Astrocyte of the cerebellum (primary cell): ENCODE measurements at places on chromosomes 13 and 19.

GRCh38 chr13:27868641-27869435 is 51.0 kb upstream of the PDX1 start:
- no peak for DNase-seq

DNA sequence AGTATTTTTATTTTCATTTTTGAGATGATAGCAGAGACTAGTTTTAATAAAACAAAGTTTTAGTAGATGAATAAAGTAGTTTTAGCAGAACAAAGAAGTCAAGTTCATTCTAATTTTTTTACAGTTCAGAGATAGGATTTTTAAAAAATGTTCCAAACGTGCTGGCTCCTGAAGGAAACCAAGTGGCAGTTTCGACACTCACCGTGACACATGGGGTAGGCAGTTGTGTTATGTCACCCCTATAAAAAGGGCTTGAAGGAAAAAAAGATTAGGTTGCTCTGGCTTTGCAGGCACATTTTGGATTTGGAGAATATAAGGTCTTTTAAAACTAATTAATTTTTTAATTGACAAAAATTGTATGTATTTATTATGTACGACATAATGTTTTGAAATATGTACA is 305.2 kb downstream of the NDFIP2 start:
- no peak for DNase-seq

GRCh38 chr19:18344582-18344950 is 4.2 kb downstream of the PGPEP1 start:
- no peak for DNase-seq

GRCh38 chr19:19107654-19108053 is 30.6 kb downstream of the TMEM161A start:
- no peak for DNase-seq

GRCh38 chr13:39379118-39379517 is 223.9 kb downstream of the LHFPL6 start:
- DNase-seq: no peak

DNA sequence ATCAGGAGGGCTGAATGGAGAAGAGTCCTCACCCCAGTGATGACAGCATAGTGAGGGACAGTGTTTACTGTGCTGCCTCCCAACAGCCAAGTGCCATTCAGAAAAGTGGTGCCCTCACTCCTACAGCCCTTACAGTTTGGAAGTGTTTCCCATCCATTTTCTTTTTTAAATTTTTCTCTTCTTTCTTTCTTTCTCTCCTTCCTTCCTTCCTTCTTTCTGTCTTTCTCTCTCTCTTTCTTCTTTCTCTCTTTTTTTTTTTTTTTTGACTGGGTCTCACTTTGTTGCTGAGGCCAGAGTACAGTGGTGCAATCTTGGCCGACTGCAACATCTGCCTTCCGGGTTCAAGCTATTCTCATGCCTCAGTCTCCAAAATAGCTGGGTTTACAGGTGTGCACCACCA is 755.3 kb downstream of the UQCRFS1 start:
- DNase-seq: no peak

DNA sequence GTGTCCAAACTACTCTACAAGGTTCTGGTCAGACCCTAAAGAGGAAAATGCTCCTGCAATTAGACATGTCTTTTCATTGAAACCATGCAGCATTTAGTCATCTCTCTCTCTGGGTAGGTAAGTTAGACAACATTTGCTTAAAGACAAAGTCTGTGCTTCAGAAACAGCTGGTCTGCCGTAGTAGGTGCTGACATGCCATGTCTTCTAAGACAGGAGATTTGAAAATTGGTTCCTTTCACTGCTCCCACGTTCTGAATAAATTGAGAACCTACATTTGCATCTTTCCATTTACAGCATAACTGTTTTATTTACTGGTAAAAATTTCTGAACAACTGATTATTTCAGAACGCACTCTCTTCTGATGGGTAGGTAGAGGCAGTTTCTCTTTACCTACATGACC is 494.0 kb downstream of the EFNB2 start:
- DNase-seq: no peak

DNA sequence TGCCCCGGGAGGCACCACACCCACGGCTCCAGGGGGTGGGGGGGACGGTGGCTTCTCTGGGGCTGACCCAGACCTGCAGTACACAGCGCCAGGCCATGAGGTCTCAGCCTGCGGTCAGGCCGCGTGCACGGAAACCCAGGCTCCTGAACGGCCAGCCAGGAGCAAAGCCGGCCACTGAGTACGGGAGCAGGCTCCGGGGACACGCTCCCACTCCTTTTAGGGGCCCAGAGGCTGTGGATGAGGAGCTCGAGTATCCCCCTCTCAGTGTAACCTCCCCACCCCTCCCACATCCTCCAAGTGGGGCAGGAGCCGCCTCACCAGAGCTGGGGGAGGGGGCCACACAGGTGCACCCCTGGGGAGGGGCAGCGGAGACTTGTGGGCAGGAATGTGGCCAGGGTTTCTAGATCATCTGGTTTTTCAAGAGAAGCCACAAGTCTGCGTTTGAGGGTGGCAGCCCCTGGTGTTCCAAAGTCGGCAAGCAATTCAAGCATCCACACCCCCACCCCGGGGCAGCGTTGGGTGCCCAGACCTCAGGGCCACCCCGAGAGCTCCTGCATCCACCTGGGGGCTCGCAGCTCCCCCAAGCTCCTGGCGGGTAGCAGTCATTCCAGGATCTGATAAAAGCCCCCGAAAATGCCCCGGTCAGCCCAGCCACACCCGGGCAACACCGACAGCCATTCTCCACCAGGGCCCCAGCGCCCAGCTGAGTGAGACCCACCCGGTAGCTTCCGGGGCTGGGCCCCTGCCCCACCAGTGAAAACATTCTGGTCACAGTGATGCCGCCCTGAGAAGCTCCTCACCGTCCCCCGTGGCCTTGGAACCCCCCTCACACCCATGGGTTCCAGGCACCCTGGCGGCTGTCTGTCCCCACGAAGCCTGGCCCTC is 6.1 kb downstream of the SBNO2 start:
- no peak for DNase-seq

DNA sequence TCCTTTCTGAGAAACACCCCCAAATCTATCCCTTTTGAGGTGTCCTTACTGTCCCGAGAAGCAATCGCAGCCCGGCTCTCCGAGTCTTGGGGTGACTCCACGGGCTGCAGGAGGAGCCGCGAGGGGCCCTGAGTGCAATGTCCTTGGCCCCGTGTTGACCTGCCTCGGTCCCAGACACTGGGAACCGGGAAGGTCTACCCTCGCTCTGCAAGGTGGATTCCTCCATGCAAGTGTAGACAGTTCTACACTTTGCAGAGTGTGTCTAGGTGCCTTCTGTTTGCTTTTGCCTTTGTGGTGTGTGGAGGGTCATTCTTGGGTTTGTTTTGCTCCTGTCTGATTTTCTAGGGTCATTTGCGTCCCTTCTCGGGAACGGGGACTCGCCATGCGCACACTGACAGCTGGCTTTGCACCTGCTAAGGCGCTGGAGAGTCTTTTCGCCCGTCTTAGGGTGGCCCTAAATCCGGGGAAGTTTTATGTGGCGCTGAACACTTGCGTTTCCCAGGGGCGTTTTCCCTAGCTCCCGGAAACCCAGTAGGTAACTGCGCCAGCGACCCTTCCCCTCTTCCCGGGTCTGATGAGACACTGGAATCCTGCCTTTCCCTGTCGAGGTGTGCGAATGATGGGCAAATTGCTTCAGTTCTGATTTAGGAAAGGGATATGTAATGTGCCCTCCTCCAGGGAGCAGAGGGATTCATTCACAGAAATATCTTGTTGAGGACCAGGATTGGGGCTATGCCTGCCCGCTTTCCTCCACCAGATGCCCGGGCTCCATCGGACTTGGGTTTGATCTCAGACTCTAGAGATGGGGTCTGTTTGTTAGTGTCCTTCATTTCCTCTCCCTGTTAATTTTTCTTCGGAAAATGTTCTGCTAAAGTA is 755 bp downstream of the SERTM1 start:
- DNase-seq: no peak

GRCh38 chr13:76168661-76169060 is 532.5 kb downstream of the LMO7 start:
- no peak for DNase-seq

- no peak for DNase-seq
Observed at GRCh38 chr19:11375143-11375948, 880 bp downstream of the SWSAP1 start.

DNA sequence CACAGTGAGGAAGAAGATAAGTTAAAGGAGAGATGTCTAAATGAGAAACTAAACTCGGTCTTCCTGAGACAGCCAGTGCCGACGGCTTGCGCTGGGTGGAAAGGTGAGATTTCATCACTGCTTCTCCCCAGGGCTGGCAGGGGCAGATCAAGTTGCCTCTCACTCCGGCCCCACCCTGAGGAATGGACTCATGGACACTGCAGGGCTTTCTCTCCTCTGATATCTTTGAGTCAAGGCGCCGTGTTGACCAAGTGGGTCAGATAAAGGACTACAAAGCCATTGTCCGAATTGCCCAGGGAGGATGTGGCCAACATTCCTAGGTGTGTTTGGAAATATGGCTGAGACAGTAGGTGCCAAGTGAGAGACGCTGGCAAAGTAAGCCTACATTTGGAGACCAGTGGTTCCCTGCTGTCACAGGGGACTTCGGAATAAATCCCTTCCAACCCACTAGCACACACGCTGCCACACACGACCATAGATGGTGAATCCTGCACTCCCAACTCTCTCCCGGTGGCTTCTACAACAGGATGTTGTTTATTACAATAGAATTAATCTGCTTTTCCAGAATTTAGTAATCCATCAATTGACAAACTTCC is 156.5 kb upstream of the TSC22D1 start:
- DNase-seq: no peak

GRCh38 chr19:19372656-19373416 is 32.6 kb upstream of the GATAD2A start:
- no peak for DNase-seq

DNA sequence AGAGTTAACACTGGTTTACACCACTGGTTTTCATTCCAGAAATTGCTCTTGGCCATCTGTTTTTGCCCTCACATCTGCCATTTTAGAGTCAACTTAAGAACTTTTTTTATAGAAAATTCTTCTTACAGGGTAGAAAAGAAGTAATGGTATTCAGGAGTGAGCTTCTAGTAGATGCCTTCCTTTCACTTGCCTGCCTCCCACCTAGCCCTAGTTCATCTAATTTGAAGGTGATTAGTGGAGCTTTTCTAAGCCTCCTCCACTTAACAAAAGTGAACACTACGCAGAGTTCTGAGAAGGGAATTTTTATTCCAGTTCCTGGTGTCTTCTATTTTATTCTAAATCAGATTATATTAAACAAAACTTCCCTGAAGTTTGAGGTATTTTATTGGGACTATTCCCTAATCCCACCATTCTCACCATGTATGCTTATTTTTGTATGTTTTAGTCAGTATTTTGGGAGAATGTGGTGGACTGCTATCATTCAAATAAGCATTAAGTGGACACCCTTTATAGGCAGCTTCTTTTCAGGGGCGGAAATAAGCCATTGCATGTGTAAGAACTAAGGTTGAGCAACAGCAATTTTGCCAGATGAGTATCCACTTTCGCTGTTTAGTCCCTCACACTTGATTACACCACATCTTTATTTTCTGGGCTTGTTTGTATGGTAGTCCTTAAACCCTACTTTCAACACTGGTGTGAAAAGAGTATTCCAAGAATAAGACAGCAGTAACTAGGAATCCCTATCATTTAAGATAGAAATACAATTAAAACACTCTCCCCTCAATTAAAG is 156.9 kb downstream of the ENOX1 start:
- no peak for DNase-seq

DNA sequence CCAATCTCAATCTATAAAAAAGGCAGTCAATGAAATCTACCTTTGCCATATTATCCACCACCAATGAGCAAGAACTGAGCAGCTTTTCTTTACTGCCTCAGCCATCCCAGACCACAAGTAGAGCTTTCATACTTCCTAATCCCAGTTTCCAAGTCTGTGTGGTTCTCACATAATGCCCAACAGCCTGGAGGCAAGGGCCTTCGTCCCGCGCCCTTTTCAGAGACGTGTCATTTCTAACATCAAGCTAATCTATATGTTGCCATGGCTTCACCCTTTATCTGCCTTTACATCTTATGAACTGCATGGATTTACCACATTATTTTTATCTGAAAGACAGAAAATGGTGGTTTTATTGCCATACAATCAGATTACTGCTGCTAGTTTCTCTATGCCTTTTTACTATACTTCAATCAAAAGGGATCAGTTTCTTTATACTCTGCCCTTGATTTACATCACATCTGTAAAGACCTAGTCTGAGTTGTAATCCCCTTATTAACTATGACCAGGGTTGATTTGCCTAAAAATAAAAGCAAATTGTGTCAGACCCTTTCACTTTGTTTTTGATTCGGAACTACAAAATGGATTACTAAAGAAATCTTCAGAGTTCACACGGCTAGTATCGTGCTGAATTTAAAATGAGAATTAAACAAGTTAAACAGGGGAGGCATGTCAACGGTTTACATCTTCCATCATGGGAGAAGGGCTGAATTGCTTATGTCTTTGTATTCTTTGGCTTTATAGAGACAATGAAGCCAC is 5.9 kb downstream of the EFNB2 start:
- DNase-seq: no peak
